RPMI7951 (cell line): ENCODE measurements at places on chromosomes 5 and 9. TPM values are rescaled to one million over a fixed set of nuclear protein-coding genes. Genes with fewer than 3 reads are reported as not detected.

DNA sequence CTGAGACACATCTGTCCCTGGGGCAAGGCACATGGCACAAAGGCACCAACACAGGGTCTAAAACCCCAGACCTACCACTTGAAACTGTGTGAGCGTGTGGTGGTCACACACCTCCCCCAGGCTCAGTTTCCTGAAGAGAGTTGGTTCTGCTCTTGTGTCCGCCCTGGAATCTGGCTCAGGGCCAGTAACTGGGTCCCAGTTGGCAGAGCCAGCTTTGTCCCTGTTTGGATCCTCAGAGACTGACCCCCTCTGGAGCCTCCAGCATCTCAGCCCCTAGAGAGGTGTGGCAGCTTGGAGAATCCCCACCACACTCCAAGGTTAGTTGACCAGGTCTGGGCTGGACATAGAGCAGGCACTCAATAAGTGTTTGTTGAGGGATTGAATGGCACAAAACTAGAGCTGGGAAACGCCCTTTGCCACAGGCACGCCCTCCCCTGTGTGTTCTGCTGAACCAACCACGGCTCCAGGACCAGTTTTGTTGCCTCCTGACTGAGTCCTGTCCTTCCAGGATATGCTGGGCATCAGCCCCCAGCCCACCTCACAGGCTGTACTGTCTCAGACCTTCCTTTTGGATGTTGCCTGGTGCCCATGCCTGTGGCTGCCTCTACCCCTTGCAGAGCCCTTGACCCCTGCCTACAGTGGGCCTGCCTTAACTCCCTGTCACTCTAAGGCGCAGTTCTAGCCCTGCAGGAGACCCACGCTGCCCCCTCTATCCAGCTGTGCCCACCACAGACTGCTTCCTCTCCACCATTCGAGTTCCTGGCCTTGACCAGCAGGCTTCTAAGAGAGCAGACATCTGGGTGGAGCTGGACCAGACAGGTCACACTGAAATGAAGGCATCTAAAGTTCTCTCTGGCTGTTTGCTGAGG is 3.8 kb upstream of the PDLIM4 start:
- DNase-seq: no peak

DNA sequence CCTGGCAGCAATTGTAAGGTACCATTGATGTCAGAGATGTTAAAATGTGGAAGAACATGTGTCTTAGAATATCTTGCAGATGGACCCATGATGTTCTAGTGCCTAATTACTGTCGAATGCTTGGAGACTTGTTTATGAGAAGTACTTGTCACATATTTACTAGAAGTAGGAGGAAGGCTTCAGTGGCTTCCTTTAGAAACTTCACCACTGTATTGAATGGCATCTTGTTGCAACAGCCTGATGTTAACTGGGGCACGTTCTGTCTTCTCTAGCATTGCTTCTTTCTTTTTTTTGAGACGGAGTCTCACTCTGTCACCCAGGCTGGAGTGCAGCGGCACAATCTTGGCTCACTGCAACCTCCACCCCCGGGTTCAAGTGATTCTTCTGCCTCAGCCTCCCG is 16.5 kb downstream of the UGCG start:
- no peak for DNase-seq

DNA sequence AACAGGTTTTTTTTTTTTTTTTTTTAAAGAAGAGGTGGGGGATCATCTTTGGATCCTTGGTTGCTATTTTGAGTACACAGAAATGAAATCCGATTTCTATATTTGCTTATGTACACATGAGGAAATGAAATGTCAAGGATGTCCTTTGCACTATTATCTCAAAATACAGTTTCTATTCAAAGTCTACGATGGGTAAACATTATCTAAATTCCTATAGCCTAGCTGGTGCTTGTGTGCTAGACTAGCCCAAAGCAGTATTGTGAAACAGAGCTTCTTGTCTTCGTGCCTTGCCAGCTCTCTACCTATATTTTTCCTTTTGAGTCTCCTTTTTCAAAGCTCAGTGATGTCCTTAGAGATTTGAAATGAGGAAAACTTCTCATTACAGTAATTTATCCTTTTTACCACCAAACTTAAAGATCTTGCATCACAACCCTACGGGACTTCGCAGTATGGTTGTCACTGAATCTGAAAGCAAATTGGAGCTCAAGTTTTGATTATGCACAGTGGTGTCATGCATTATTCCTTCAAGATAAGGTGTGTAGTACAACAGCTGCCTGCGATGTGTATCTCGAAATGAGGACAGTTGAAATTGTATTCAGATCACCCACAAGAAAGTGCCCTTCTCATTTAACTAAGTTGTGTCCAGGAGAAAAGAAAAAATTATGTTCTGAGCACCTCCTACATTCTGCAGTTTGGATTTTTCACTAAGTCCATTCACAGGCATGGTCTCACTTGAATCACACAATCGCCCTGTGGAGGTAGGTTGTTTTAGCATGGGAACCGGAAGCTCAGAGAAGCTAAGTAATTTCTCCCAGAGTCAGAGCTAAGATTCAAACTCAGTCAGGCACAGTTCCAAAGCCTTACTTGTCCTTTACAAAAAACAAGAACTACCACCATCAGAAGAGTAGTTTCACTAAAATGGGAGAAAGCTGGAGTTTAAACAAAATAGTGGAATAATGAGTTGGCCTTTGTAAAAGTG is 379.0 kb downstream of the GLIS3 start:
- no peak for DNase-seq

GRCh38 chr5:156221816-156222215 is 105.1 kb upstream of the SGCD start:
- no peak for DNase-seq

DNA sequence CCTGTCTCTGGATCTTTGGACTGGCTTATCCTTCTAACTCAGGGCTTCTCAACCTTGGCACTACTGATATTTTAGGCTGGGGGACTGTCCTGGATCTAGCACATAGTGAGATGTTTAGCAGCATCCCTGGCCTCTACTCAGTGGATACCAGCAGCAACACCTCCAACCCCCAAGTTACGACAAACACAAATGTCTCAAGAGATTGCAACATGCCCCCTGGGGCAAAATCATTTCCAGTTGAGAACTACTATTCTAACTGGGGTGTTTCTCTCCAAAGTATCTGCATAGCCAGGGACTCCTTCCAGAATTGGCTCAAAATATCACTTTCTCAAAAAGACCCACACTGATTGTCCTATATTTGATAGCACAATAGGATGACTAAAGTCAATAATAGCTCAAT is 7.2 kb upstream of the TLR4 start:
- DNase-seq: no peak

DNA sequence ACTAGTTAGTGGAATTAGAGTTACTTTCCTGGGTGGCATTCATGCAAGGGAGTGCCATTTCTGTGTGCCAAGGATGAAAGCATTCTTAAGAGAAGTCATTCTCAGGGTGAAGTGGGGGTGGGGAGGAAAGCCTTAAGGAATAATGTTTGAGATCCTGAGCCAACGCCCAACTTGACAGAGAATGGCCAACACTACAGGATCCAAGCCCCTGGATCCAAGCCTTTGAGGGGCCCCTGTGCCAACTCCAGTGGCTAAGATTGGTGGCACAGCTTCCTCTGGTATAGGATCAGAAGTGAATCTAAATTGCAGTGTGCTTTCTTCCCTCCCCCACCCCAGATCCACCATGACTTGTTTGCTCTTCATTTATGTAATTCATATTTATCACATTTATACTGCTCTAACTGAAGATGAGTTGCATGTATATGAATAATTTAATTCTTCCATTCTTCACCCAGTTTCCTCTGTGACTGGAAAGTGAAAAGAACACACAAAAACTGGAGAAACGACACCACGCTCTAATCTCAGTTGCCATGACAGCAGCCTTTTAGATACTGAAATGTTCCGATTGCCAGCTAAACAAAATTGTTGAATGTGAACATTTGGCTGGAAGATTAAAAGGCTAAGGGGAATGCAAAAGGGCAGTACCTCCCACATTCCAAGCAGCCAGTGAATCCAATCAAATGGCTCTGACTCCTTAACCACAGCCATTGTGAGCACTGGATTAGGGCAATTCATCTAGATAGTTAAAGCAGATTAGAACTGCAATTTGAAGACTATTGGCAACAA is 4.5 kb downstream of the ZNF608 start:
- peak; percentile 96 for DNase-seq

- DNase-seq: no peak
Measured at GRCh38 chr9:33049680-33050361, 24.7 kb downstream of the DNAJA1 start.

- no peak for DNase-seq
Measured at GRCh38 chr9:98369896-98370295, 114.4 kb upstream of the TBC1D2 start.

GRCh38 chr5:116281309-116281708 is 196.5 kb downstream of the COMMD10 start:
- DNase-seq: peak; percentile 4

DNA sequence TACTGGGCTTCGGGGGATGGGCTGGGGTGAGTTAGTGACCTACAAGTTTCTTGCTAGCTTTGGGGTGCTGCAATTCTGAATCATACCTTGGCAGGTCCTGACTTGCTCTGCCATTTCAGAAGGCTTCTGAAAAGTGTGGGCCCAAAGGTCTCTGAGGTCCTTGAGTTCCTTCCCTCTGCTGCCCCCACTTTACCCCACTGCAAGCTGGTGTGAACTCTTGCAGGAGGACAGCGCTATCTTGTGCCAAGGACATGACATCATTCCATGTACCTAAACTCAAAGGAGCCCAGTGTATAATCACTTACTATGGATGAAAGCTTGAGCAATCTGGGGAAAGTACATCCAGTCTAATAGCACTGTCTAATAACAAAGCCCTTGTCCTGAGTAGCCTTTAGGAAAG is 157.4 kb downstream of the RMI1 start:
- DNase-seq: no peak

DNA sequence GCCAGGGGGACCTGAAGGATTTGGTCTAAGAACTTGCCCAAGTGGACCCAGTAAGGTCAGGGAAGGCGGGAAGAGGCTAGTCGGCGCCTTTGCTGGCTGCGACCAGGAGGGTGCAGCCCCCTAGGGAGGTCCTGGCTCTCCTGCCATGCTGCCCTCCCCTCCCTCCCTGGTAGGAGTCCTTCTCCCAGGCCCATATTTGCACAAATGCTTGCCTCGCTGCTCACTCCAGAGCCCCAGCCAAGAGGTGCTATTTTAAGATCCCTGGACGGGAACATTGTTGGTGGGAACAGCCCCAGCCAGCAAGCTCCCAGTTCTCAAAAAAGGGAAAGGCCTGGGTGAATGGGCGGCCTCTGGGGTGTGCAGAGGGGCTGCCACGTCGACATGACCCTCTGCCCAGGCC is 4.3 kb upstream of the IL17B start:
- no peak for DNase-seq

GRCh38 chr5:127684726-127685467 is 18.3 kb upstream of the CCDC192 start:
- no peak for DNase-seq

DNA sequence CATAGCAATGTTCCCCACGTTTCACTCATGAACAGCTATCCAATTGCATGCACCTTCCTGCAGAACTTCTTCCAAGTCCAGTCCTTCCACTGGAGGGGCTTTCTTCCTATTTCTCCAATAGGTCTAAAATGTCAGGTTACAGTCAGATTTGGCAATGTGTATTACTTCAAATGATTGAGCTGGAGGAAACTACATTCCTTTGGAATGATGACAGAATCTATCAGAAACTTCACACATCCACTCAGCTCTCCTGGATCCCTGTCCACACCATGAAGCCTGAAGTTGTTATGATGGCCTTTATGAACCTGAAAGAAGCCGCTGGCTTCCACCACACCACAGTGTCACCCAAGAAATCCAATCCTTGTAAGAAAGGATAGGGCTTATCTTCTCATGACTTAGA is 32.2 kb downstream of the FBXW2 start:
- no peak for DNase-seq

DNA sequence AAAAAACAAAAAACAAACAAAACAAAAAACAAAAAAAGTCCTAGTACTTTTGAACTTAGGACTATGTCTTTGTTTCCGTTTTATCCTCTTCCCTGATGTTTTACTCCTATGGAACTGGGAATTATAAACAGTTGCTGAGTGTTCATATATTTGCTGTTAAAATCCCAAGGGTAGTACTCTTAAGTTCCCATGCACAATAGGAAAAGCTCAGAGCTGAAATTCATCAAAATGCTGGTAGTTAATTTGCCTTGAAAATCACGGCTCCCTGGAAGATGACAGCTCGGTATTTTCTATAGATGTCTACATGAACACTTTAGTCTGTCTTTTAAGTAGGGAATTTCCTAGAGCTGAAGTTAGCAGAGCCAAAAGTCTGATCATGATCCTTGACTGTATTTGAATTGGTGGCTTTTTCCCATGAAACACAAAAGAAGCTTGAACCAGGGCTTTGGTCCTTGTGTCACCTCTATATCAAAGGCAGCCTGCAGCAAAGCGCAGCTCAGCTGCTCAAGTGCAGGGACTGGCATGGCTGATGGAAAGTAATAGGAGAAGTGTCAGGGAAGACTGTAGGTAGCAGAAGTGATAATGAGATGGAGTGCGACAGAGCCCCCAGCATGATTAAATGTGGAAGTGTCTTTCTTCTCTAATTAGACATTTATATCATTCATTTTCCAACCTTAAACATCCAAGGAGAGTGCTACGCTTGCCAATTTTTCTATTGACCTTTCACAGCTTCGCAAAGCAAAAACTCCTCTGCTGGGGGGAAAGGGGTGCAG is 310.9 kb downstream of the TRIM36 start:
- DNase-seq: no peak

GRCh38 chr5:161420521-161420920 is 126.0 kb downstream of the GABRB2 start:
- no peak for DNase-seq

- DNase-seq: no peak
Measured at GRCh38 chr5:141840280-141840812, 37.9 kb downstream of the PCDH1 start.

DNA sequence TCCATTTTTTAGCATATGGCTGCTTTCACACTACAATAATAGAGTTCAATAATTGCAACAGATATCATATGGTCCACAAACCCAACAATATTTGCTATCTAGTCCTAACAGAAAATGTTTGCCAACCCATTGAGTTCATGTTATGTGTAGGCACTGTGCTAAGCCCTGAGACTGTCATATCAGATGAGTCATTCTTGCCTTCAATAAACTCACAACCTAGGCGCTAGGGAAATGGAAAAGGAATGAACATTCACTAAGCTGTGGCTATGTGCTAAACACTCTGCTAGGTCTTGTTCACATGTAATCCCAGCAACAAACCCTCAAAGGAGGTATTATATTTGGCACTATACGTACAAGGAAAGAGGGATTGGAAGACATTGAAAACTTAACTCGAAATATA is 8.4 kb upstream of the TIMD4 start:
- DNase-seq: no peak

DNA sequence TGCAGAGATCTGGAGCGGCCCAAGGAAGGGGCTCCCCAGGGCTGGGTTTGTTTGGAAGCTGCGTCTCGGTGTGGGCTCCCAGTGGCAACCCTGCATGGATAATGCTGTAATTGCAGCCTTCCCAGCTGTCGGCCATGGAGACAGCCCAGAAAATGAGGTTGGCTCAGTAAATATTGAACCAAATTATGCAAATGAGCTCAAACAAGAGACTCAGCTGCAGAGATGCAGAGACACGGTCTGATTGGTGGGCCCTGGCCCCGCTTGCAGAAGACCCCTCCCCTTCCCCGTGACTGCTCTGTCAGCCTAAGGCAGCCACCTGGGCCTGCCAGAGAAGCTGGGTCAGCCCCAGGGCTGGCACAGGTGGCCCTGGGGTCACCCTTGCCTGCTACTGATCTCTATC is 75.9 kb downstream of the RAD23B start:
- no peak for DNase-seq

Gene FCN1
- not detected in 2 replicates for total RNA-seq

Gene GDA
- under 0.01 and 0.20 TPM in 2 replicates for total RNA-seq

Gene SMIM33
- not detected in 2 replicates for total RNA-seq

Gene PCDHA1
- under 0.01 TPM in 1 of 2 replicates, not detected in the other for total RNA-seq

Gene MARVELD2
- total RNA-seq: 1.1 and 2.5 TPM in 2 replicates

Gene AGXT2
- total RNA-seq: not detected in 2 replicates

Gene IL33
- under 0.01 TPM in 1 of 2 replicates, not detected in the other for total RNA-seq

Gene FOXE1
- total RNA-seq: not detected in 2 replicates

Gene TAS2R1
- total RNA-seq: not detected in 2 replicates
